ENCODE measurements at places on chromosomes 12 and 14.

- DNase-seq: no peak
These were observed 141.6 kb upstream of the PELI2 start for GRCh38 chr14:55976655-55977054.

- no peak for DNase-seq
These were observed 87.8 kb downstream of the BBS10 start for GRCh38 chr12:76260390-76260748.

- DNase-seq: no peak
These were observed 135.9 kb upstream of the MDM1 start for GRCh38 chr12:68468036-68468435.

DNA sequence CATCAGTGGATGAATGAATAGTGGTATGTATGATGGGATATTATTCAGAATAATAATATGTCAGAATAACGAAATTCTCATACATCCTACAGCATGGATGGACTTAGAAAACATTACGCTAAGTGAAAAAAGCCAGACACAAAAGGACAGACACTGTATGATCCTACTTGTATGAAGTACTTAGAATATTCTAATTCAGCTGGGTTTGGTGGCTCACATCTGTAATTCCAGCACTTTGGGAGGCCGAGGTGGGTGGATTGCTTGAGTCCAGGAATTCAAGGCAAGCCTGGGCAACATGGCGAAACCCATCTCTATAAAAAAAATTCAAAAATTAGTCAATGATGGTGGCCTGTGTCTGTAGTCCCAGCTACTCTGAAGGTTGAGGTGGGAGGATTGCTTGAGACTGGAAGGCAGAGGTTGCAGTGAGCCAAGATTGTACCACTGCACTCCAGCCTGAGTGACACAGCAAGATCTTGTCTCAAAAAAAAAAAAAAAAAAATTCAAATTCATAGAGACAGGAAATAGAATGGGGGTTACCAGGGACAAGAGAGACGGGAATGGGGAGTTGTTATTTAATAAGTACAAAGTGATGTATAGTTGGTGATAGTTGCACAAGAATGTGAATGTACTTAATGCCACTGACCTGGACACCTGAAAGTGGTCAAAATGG lies 132.3 kb downstream of the CHST11 start:
- DNase-seq: no peak

All from activated CD4-positive, alpha-beta T cell treated with anti-CD3 and anti-CD28 coated beads, Interleukin-2, amount 50 U/mL, for 24 hours (primary cell).